Kidney glomerular epithelial cell (primary cell): ENCODE measurements at places on chromosomes 3 and 15.

- no peak for DNase-seq
Observed at GRCh38 chr15:70531576-70531975, 231.8 kb downstream of the UACA start.

- peak; percentile 52 for DNase-seq
Observed at GRCh38 chr15:78979456-78980320, 34.8 kb upstream of the CTSH start.

- DNase-seq: peak; percentile 50
Observed at GRCh38 chr3:188788621-188789081, 383.1 kb upstream of the TPRG1 start.

DNA sequence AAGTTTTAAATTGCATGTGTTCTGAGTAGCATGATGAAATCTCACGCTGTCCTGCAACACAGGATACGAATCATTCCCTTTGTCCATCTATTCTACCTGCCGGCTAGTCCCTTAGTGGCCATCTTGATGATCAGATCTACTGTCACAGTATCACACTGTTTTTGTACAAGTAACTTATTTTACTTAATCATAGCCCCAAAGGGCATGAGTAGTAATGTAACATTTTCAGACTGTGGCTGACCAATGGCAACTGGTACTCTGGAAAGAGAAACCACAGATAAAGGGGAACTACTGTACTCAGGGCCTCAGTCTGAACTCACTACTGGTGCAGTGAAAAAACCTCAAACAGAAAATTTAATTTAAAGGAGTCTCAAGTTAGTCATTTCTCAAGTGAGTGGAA is 127.3 kb upstream of the MRPL3 start:
- no peak for DNase-seq

GRCh38 chr3:160126761-160127160 is 98.5 kb upstream of the C3orf80 start:
- no peak for DNase-seq

DNA sequence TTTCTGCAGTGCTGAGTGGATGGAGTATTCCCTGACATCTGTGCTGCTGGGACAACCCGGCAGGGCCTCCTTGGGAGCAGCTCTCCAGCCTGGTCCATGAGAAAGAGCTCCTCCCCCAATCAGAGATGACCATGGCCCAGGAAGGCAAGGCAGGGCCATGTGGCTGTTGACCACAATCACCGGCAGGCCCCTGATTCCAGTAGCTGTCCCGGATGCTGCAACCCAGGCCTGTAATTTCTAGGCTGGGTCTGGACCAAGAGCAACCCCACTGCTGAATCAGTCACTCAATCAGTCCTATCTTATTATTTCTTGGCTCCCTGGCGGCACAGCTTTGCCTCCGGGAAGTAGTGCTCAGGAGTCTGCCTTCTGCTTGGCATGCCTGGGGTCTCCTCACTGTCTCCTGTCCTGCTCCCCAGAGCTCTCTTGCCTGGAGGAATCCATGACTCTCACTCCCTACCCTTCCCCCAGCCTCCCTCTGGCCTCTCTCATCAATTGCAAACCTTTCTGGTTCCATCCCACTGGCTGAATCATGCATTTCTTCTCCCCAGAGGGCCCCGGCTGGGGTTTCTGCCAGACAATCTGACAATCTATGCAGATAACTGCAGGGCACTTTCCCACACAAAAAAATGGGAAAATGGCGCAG is 32.6 kb upstream of the ITGA11 start:
- no peak for DNase-seq

DNA sequence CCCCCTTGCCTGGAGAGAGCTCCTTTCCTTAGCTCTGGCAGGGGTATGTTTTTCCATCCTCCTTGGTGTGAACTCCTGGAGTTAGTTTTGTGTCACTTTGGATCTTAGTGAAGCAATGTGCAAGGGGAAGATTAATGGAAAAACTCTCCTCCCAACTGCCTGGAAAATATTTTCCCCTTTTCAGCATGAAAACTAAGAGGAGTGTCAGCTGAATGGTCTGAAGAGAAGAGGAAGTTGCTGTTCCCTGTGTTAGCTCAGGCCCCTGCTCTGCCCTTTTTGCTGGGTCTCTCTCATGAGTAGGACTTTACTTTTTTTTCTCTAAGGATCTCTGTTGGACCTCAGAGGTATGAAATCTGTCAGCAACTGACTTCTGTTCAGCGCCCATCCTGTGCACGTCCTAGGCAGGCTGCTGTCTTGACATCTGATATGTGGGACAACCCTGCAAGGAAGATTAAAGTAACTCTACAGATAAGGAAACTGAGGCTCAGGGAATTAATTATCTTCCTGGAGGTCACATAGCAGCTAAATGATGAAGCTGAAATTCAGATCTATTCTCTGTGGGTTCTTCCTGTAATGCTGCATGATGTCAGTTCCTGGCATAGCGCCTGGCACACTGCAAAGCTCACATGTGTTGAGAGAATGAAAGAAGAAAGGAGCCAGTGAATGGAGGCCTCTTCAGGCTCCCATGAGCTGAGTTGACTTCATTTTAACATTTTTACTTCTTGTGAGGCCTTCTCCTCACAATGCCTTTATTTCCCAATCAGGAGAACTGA is 109.7 kb upstream of the GALNT15 start:
- DNase-seq: peak; percentile 60

DNA sequence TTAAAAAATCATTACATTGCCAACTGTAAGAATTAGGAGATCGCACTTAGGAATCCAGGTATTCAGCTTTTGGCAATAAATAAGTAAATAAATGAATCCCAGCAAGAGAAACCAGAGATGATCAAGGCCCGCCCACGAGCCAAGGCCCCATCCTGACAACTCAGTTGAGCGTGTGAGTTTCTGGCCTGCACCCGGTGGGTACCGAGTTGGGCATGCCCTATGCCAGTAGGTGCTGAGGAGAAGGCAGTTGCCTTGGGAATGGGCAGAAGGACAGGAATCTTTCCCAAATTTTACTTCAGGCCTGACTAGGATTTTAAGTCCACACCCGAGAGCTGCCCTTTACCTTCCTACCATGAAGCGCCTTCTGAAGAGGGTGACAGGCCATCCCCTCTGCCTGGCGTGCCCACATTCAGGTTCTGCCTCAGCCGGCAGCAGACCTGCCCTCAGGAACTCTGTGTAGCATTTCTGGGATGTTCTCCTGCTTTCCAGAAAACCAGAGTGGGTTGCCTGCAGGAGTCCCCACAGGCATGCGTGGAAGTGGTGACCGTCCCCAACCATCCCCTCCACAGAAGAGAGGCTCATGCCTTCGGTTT is 99.3 kb upstream of the ALDH1A3 start:
- DNase-seq: no peak
